Ascending aorta (tissue), 2 donors: ENCODE measurements at places on chromosomes 7 and 10.

DNA sequence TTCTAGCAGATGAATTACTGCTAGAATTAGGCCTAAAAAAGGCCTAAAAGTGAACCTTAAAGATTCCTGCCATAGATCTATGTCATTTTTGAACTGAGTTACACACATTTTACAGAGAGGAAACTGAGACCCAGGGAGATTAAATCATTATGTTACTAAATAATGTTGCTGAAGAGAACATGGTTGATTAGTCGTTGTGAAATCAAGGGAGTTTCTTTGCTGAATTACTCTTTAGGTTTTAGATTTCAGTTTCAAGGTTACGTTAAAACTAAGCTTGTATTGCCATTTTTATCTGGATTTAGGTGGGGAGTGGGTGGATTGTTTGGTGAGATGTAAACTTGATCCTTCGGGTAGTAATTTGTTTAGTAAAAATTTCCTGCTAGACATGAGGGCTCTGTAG lies 21.3 kb downstream of the CDK14 start:
- no peaks in the 10 kb centered on the region for H3K36me3 ChIP-seq
- DNase-seq, result no peak
- no peak overlapping the region for H3K27ac ChIP-seq
- H3K27me3 ChIP-seq, result no peaks in the 10 kb centered on the region
- H3K4me3 ChIP-seq, result no peak overlapping the region

GRCh38 chr10:44946205-44946604 lies 13.4 kb upstream of the RASSF4 start:
- H3K27ac ChIP-seq, result no peak overlapping the region
- no peak overlapping the region for H3K4me3 ChIP-seq
- no peaks in the 10 kb centered on the region for H3K4me1 ChIP-seq

GRCh38 chr7:139825666-139826290 lies 3.3 kb upstream of the TBXAS1 start:
- no peak overlapping the region for H3K4me3 ChIP-seq
- no peak for DNase-seq
- no peaks in the 10 kb centered on the region for H3K36me3 ChIP-seq
- H3K4me1 ChIP-seq, result no peaks in the 10 kb centered on the region
- no peak overlapping the region for H3K27ac ChIP-seq

GRCh38 chr7:121833991-121834390 lies 39.0 kb upstream of the PTPRZ1 start:
- no peak for DNase-seq
- no peak overlapping the region for H3K4me3 ChIP-seq
- H3K27me3 ChIP-seq, result no peaks in the 10 kb centered on the region
- no peaks in the 10 kb centered on the region for H3K36me3 ChIP-seq
- no peaks in the 10 kb centered on the region for H3K4me1 ChIP-seq

- H3K4me3 ChIP-seq, result no peak overlapping the region
- no peaks in the 10 kb centered on the region for H3K4me1 ChIP-seq
- DNase-seq, result peak; percentile 22
These were observed 732 bp upstream of the LRRC18 start for GRCh38 chr10:48940372-48940771.
